ENCODE measurements at places on chromosomes 16 and 17.

DNA sequence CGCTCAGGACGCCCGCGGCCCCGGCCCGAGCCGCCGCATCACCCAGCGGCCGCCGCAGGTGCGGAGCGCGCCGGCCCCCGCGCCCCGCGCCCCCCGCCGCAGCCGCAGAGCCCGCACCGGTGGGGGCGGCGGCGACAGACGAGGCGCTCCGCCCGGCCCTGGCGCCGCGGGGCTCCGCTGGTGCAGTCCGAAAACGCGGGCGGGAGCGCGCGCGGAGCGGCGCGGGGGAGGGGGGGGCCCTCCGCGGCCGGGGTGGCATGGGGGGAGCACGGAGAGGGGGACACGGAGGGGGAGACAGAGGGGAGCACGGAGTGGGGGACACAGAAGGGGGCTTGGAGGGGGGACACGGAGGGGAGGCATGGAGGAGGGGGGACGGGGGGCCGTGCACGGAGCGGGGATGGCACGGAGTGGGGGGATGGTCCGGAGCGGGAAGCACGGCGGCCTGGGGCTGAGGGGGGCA lies at the start of gene AATK:
TSS of gene AATK (minus strand) at position 189 of the 460 bp plus-strand sequence. CDS start 229 bp downstream, outside the sequence.
- DNase-seq = no peak

DNA sequence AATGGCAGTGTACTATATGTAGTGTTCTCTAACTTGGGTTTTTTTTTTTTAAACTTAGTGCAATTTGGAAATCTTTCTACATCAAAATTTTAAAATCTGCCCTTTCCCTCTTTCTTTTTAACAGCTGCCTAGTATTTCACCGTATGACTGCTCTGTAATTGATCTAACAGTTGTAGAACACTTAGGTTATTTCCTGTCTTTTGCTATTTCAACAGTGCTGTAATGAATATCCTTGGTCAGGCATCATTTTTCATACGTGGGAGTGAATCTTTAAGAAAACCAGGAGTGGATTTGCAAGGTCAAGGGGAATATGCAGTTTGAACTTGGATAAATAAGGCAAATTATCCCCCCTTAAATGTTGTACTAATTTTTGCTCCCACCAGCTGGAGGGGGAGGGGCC lies 3.8 kb downstream of the NLRC5 start:
- no peak for DNase-seq

GRCh38 chr17:3011891-3012290 lies 51.5 kb downstream of the OR1D5 start:
- DNase-seq = no peak

DNA sequence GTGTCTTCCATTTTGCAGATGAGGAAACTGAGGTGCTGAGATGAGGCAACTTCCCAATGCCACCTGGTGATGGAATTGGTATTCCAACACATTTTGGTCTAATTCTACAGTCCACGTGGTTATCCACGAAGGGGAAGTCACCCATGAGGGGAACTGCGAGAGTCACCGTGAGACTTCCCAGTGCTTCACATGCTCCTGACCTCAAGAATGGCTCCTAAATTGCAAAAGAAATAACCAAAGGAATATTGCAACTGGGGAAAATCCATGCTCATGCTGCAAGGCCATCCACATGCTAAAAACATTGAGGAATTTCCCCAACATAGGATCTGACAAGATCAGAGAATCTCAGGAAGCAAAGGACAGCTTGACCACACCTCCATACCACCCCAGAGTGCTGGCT lies 153.9 kb downstream of the HS3ST3B1 start:
- no peak for DNase-seq

DNA sequence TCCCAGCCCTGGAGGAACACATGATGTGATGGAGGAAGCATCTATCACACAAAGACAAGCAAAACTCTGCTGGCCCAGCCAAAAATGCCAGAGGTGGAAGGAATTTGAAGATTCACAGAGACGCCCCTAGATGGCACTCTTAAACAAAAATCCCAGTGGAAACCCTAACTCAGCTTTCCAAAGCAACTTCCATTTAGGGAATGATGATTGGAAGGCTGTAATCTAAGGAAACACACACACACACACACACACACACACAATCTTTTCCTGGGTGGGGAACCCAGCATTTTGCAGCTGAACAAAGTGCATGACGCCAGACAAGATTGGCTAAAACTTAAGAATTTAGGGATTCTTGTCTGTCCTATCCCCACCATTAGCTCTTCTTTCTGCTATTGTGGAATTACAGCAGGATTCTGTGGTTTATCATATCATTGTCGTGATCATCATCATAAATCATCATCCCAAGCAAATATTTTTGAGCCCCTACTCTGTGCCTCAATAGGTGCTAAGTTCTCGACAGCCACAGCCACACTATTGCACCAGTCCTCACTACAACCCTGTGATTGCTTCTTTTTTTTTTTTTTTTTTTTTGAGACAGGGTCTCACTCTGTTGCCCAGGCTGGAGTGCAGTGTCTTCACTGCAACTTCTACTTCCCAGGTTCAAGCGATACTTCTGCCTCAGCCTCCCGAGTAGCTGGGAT lies 1.6 kb upstream of the LDAF1 start:
- peak; percentile 76 for DNase-seq

DNA sequence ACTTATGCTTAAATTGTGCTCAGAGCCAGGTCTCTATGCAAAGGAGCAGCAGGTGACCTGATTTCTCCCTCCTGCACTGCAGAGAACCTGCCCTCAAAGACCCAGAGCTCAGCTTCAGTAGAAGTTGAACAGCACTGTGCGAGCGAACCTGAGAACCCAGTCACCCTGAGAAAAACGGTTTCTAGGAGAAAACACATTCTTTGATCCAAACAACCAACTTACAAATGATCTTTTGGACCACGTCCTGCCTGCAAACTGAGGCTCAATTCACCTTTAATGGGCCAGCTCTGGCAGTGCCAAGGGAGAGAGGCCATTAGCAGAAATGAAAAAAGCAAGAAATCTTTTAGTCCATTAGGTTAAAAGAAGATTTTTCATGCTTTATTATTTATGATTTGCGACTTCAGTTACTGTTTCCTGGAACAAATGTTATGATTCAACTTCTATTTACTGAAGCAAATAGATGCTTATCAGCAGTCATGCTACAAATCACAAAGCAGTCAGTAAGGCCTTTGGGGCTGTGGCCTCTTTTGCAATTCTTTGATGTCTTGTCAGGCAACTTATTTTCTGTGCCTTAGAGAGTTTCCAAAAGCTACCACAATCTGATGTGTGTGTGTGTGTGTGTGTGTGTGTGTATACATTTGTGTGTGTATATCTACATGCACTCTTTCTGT lies 65.7 kb upstream of the LRRC37A3 start:
- DNase-seq = peak; percentile 69

- peak; percentile 27 for DNase-seq
These were observed 11.2 kb upstream of the ADAM11 start for GRCh38 chr17:44747566-44747965.

DNA sequence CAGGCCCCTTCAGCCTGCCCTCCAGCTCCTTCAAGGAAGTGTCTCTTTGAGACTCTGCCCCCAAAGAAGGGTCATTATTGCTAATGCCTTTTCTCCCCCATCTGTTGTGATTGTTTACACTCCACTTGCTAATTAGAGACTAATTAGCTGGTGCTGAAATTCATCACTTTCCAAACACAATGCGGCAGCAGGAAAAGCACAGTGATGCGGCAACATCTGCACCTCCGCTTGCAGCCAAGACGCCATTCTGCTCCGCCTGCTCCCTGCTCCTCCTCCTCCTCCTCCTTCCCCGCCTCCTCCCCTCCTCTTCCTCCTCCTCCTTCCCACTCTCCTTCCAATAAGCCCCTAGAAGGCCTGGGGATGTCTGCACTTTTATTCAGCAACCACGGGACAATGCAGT lies 110.5 kb downstream of the SDK2 start:
- DNase-seq = no peak

DNA sequence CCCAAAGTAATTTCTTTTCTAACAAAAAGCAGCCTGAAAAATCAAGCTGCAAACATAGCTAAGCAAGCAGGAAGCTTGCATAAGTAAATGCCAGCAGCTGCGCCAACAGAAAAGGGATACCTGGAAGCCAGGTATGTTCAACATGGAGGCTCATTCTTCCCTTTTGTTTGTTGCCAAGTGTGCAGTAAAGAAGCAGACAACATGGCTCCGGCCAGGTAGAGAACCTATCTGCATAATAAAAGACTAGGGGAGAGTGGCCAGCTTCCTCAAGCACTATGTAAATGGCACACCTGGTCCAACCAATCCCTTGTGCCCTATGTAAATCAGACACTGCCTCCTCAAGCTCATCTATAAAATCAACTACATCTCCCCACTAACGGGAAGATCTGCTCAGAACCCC lies 1407.0 kb downstream of the CDH11 start:
- no peak for DNase-seq

DNA sequence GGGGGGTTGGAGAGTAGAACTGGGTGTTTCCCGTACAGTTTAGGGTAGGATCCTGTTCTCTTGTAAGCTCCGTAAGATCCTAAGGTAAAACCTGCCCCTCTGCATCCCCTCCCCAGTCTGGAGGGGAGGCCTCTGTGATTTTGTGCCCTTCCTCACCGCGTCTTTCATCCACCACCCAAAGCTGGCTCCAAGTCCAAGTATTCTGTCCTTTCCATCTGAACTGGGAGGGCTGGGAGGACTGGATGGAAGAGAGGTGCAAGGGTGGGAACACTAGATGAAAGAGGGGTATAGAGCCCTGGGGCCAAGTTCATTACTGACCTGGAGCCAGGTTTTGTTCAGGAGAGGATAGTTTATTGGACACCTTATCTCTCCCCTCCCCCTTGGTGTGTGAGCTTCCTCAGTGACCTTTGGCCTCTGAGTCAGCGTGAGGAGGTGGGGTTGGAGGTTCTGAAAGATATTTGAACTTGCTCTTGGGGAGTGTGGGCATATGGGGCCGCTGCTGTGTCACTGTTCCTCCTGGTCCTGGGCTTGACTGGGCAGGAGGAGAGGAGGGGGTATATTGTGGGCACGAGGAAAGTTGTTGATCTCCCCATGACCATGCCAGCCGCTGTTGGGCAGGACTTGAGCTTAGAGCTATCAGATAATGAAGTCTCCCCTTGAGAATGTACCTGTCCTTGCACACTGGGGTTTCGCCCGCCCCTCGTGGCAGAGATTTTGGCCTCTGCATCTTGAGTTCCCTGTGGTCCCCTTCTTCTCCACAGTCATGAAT lies 1.6 kb downstream of the LASP1 start:
- peak; percentile 79 for DNase-seq

- DNase-seq = no peak
These were observed 20.1 kb downstream of the PLD6 start for GRCh38 chr17:17186051-17186450.

GRCh38 chr17:28124962-28125361 lies 82.5 kb downstream of the NLK start:
- DNase-seq = no peak

DNA sequence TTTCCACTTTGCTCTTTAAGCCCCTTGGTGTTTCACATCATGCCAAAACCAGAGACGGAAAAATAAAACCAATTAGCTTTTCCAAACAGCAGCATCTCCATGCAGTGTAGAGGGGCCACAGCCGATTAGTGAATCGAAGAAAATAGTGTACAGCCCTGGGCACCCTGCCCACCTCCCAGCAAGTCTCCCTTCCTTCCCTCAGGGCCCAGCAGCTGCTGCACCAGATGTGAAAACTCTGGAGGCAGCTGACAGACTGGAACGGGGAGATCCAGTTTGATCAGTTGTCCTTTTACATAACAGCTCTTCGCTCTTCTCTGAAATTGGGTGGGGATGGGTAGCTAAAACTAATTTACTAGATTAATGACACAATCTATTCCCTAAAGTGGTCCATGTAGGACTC lies 19.3 kb downstream of the TMEM11 start:
- peak; percentile 71 for DNase-seq

GRCh38 chr16:57566436-57566835 lies 24.0 kb downstream of the ADGRG5 start:
- DNase-seq = no peak

GRCh38 chr17:7655541-7655840 lies 4.8 kb downstream of the ATP1B2 start:
- no peak for DNase-seq
